SK-N-SH (cell line): ENCODE measurements at places on chromosomes 12 and 14. TPM values are rescaled to one million over a fixed set of nuclear protein-coding genes. Genes with fewer than 3 reads are reported as not detected.

DNA sequence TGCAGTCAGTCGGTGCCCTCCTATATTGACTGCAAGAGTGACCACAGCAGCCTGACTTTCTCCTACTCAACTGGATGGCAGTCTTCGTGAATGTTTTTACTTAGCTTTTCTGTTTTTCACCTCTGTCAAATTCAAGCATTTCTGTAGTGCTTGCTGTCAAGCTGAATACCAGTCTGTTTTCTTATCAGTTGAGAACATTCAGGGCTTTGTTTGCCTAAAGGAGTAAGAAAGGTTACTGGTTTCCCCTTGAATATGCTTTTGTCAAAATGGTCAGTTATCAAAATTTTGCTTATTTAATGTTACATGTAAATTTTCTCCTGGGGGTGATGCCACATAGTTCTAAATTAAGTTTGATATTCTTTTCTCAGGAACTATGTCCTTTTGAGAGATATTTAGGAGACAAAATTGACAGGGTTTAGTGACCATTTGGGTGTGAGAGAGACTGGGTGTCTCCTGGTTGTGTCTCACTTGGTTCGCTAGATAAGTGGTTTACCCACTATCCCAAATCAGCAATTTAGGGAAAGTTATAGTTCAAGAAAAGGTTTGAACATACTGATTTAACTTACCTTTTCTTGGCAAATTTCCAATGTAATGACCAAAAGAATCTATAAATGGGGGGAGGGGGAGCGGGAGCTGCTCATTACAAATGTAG lies 366.3 kb downstream of the TMTC2 start:
- no peak for DNase-seq

DNA sequence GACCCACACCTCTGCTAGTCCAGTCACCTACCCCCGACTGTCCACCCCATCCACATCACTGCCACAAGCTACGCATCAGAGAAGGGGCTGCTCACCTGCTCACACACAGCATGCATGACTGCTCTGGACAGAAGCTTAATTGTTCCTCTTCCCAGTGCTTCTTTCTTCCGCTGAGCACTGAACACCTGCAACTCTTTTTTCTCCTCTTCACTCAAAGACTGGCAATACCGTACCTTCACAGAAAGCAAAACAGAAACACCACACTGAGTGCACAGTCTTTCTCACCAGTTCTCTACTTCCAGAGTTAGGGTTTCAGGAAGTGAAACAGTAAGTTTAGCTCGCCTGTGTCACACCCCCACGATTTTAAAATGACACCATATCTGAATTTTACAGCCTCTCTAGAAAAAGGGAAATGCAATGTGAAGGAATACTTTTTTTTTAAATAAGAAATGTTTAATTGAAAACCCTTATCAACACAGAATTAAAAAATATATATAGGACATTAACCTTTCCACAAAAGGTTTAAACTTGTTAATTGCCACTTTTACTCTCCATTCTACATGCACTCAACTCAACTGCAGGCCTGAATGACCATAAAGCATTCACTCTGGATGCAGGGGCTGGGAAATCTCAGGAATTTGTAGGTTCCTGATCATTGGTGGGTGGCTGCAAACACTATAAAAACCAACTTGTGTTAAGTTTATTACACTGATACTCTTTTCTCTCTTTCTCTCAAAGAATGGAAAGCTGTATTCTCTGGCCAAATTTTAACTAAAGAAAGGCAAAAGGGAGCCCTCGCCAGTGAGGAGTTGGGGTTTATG lies 120.0 kb downstream of the PRICKLE1 start:
- no peak for DNase-seq

GRCh38 chr12:59179231-59179630 lies 258.9 kb upstream of the LRIG3 start:
- DNase-seq, result no peak

- no peak for DNase-seq
These were observed 39.2 kb downstream of the SAMD4A start for GRCh38 chr14:54606178-54606577.

MORN3 gene
- polyA plus RNA-seq, result 2.4 and 2.7 TPM in 2 replicates

DNA sequence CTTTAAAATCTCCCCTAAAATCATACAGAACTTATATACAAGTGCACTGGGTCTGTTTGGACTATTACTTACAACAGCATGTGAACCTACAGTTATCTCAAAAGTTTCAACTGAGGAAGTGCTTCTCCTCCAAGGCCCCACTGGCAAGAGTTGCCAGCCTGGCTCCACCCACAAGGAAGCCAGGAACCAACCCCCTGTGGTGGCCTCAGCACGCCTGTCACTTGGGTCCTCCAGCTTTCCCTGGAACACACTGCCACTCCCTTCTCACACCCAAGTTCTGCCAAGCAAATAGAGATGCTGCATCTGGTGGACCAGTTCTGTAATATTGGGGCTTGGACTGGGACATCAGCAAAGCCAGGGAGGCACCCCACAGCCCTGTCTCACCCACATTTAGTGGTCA lies 115.4 kb downstream of the GCH1 start:
- no peak for DNase-seq

DNA sequence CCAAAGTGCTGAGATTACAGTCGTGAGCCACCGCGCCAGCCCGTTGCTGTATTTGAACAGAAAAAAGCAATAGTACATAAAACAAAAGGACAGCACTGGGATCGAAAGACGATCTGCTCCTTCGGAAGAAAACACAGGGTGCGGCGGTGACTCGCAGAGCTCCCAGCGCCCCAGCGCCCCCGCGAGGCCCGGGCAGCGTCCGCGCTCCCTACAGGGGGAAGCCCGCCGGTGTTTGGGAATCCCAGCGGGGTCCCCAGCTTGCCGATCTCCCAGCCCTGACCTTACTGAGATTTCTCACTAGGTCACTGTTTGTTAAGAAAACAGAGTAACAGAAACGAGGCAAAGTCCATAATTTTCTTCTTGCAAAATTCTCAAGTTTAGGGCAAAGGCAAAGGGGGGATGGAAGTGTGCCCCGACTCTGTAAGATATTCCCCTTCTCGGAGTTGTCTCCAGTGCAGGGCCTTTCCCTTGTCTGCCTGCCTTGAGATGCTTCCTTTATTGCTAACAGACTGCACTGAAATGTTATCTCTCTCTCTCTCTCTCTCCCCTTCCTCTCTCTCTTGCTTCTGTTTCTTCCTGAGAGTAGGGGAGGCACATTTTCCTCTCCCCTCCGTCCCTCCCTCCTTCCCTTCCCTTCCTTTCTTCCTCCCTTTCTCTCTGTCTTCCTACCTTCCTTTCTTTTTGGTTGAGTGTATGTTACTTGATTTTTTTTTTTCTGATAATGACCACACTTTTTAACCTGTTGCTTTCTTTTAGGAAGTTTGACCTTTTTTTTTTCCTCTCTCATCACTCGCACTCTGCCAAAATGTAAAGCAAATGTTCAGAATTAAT lies 91.9 kb downstream of the TMEM30B start:
- peak; percentile 73 for DNase-seq

DNA sequence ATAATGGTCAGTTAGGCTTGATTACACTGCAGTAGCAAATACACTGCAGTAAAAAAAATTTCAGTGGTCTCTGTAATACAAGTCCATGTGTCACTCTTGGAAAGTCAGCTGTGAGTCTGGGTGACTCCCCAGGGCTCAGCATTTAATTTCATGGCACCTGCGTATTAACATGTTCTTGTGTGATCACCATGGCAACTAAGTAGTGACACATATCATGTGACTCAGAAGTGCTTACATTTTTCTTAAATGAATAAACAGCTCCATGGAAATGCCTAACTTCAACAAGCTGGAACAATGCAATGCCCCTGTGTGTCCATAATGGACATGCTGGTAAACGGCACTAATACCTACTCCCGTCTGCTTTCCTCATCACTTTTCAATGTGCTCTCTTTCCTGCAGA lies 88.5 kb upstream of the ANO4 start:
- no peak for DNase-seq

DNA sequence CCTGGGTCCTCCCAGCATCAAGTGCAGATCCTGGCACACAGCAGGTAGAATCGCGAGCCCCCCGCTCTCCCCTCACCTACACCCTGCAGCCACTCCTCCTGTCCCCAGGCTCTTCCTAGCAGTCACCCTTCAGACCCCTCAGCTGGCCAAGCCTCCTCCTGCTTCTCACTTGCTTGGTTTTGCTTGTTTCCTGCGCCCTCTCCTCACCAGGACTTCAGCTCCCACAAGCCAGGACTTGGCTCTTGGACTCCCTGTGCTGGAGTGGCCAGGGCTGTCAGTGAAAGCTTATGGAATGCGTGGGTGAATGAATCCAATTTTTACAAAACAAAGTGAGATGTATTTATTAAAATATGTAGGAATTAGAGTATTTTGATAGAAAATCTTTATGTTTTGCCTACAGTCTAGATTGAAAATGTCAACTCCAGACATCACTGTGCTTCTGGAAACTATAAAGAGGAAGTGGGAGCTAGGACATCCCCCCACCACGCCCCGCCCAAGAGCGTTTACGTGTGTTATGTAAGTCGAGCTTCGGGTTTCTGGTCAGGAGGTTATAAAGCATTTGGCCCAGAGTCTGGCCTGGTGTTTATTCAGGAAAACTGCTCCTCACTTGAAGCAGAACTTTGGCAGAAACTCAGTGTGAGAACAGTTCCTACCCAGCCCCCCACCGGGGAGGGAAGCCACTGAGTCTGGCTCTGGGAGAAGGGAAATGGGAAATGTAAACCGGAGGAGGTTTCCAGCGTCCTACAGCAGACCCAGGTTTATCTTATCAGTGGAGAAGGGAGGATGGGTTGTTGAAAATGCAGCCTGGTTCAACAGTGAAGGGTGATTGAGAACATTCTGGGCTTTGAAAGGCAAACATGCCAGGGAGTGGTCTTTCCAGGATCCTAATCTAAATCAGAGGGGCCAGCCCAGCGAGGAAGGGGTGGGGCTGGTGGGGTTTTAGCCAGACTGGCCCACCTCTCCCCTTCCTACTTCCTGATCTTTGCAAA lies 8.8 kb downstream of the ALDH2 start:
- peak; percentile 66 for DNase-seq

DNA sequence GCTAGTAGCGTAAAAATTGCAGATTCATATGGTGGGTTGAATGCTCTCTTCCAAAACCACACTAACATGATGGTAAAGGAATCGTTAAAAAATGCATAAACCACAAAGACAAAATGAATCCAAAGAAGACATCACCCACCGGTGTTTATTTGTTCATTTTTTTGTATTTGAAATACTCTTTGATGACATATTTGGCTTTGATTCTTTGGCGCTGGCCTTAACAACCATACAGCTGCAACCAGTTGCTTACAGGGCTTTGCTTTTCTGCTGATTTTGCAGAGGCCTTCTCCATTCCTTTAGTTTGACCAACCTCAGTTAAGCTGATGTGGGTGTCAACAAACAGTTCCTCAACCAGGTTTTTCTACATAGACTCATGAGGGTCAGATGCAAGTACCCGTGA lies 103.5 kb downstream of the CACNA1C start:
- no peak for DNase-seq

DNA sequence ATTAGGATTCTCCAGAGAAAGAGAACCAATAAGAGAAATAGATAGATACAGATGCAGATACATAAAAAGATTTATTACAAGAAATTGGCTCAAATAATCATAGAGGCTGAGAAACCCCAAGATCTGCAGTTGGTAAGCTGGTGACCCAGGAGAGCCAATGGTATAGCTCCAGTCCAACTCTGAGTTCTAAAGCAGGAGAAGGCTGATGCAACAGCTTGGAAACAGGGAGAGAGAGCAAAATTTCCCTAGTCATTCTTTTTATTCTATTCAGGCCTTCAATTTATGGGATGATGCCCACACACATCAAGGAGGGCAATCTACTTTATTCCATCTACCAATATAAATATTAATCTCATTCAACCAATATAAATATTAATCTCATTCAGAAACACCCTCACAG lies 218.2 kb downstream of the PRKD1 start:
- DNase-seq, result no peak

TAS2R10 gene
- polyA plus RNA-seq, result 0.16 and 0.21 TPM in 2 replicates

ACADS gene
- 4.5 and 4.9 TPM in 2 replicates for polyA plus RNA-seq

IL22 gene
- not detected in 2 replicates for polyA plus RNA-seq

GRCh38 chr12:62191491-62192179 lies 68.6 kb upstream of the USP15 start:
- DNase-seq, result peak; percentile 30

RPL10L gene
- not detected in 2 replicates for polyA plus RNA-seq

GRCh38 chr14:73459959-73460358 lies 1.6 kb upstream of the NUMB start:
- no peak for DNase-seq

- no peak for DNase-seq
These were observed 30.3 kb upstream of the TTC7B start for GRCh38 chr14:90846511-90846910.

FAM90A1 gene
- not detected in 2 replicates for polyA plus RNA-seq

DNA sequence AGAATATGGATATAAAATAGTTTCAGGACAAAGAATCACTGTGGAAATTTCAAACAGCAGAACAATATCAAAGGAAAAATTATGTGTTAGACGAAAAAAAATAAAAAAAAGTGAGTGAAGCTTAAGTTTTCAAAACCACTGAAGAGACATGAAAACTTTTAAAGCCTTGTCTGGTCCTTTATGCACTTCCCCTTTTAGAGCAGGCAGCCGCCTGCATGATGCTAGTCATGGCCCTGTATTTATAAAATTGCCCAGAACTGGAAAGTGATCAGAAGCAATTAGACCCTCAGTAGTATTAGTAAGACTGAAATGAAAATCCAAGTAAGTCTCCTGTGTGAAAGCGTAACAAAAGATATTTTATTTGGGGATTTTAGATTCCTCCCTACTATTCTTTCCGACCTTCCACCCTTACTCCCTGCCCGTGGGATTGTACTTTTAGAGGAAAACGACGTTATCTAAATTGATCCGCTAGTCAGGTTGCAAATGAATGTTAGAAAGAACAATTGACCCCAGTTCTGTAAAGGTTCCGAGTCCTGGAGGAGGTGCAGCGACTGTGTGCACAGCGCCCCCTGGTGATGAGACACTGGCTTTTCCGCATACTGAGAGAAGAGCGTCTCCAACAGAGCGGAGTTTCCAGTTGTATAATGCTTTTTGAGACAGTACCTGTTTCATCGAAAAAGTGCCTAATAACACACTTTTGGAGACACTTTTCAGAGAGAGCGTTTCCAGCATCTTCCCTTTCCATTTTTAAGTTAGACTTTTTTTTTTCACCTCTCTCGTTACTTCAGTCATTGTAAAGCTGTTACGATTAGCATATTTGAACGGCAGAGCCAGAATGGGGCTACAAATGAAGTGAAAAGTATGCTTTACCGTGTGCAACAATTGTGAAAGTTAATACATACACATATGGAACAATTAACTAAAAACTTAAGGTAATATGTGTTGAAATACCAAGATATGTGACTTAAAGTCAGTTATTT lies 12.4 kb downstream of the MGST1 start:
- peak; percentile 52 for DNase-seq

ESPL1 gene
- polyA plus RNA-seq, result 6.9 and 8.6 TPM in 2 replicates

GRCh38 chr14:69519204-69520100 lies 34.9 kb downstream of the PLEKHD1 start:
- DNase-seq, result no peak

KRT79 gene
- not detected in 2 replicates for polyA plus RNA-seq

DNA sequence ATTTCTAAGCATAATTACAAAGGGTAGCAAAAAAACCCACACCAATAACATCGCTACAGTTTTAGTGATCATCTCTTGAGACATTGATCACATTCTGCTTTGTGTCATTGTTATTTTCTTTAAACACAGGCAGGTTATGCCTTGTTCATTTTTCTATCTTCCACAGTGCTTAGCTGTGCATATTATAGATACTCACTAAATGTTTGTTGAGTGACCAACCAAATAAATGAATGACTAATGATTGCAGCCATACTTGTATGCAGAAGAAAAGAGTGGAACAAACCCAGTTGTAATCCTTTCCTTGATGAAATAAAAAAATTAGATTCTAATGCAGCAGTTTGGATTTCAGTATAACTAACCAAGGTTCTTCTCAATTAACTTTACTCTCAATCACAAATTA lies 81.0 kb upstream of the RASSF8 start:
- no peak for DNase-seq
